ENCODE measurements at places on chromosomes 5 and 9.

- no peak for DNase-seq
These were observed 18.8 kb downstream of the STK10 start for GRCh38 chr5:172169216-172169615.

- no peak for DNase-seq
These were observed 6.1 kb upstream of the PANK3 start for GRCh38 chr5:168585119-168585856.

GRCh38 chr5:110900829-110901228 is 162.0 kb downstream of the SLC25A46 start:
- no peak for DNase-seq

- no peak for DNase-seq
These were observed 451.8 kb downstream of the RAB3C start for GRCh38 chr5:59034498-59035186.

DNA sequence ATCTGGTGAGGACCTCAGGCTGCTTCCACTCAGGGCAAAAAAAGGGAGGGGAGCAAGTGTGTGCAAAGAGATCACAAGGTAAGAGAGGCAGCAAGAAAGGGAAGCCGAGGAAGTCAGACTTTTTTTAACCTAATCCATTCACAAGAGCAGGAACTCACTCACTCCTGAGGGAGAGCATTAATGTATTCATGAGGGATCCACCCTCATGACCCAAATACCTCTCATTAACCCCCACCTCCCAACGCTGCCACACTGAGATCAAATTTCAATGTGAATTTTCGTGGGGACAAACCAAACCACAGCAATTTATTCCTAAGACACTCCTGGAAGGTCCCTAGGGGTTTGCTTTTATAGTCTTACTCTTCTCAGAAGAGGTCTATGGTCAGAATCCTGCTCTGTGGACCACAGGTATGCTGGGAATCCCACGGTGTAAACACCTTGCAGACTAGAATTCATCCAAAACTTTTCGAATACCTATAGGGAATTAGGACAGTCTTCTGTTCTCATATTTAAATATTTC is 108.7 kb downstream of the HSD17B3 start:
- no peak for DNase-seq

DNA sequence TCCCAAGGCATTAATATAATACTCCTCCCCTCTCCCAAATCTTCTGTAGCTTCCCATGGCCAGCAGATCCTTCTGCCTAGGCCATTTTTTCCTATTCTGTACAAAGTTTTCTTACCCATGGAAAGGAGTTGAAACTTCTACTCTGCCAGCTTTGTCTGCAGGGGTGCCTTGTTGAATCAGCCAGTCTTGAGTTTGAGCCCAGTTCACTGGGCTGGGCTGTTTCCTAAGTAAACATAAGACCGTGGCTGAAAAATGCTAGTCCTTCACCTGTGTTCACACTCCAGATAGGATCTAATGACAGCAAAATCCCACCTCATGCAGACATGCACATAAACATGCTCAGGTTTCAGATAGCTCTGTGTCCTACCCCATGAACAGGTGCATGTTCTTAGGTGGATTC is 10.4 kb downstream of the TEX48 start:
- no peak for DNase-seq

GRCh38 chr5:73625944-73626811 is at the start of gene ARHGEF28:
Gene ARHGEF28 (plus strand): TSS chr5:73626196. CDS start chr5:73684852, 58,656 bp downstream.
- no peak for DNase-seq

- no peak for DNase-seq
These were observed 67.0 kb upstream of the CDK5RAP2 start for GRCh38 chr9:120646948-120647347.

- peak; percentile 12 for DNase-seq
These were observed 49.7 kb downstream of the FAM174A start for GRCh38 chr5:100584889-100585288.

- DNase-seq = no peak
These were observed 471.8 kb downstream of the KIF4B start for GRCh38 chr5:155485386-155485785.

DNA sequence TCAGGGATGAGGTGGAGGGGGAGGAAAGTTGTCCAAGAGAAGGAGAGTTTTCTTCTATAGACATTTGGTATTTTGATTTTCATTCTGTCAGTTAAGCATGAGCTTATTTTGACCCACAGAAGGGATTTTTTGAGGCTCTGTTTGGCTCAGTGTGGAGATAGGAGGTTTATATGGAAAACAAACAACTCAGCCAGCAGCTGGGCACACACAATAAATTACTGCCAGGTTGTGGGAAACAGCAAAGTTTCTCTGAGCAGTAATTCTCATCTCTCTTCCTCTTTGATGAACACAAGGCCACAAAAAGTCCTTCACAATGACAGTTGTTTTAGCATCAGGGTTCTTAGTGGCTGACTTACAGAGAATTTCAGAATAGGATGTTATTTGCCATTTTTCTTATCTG is 486.1 kb downstream of the KDM4C start:
- no peak for DNase-seq

- DNase-seq = no peak
These were observed 147.3 kb downstream of the TLE4 start for GRCh38 chr9:79719021-79719420.

DNA sequence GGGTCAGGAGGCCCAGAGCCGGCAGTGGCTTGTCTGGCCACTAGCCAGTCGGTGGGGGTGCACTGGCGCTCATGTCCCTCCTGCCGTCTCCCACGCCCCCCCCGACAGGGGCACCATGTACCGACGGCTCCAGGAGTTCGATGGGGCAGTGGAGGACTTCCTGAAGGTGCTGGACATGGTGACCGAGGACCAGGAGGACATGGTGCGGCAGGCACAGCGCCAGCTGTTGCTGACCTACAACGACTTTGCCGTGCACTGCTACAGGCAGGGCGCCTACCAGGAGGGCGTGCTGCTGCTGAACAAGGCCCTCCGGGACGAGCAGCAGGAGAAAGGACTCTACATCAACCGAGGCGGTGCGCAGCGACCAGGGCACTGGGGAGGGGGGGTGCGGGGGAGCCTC is 8.1 kb downstream of the TTC16 start:
- DNase-seq = no peak

- DNase-seq = no peak
These were observed 552.1 kb upstream of the CDH9 start for GRCh38 chr5:27590503-27590902.

GRCh38 chr9:80701061-80701460 is 988.3 kb downstream of the TLE1 start:
- no peak for DNase-seq

GRCh38 chr5:134504629-134505300 is 20.7 kb upstream of the JADE2 start:
- no peak for DNase-seq

DNA sequence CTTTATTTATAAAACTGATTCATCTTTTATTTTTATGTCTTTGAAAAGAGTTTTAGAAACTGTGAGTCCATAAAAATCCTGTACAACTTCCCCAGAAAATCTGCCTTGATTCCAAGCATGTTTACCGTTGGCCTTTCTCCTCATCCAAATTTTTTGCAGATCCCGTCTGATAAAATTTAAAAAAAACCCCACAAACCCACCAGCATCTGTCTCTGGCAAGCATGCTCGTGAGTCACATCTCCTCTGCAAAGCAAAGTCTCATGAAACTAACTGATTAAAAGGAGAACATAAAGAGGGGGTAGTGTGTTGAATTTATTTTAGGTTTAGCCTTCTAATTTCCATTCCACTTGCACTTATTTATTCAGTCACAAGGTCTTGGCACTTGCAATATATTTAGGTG is 109.4 kb downstream of the MAT2B start:
- DNase-seq = no peak

DNA sequence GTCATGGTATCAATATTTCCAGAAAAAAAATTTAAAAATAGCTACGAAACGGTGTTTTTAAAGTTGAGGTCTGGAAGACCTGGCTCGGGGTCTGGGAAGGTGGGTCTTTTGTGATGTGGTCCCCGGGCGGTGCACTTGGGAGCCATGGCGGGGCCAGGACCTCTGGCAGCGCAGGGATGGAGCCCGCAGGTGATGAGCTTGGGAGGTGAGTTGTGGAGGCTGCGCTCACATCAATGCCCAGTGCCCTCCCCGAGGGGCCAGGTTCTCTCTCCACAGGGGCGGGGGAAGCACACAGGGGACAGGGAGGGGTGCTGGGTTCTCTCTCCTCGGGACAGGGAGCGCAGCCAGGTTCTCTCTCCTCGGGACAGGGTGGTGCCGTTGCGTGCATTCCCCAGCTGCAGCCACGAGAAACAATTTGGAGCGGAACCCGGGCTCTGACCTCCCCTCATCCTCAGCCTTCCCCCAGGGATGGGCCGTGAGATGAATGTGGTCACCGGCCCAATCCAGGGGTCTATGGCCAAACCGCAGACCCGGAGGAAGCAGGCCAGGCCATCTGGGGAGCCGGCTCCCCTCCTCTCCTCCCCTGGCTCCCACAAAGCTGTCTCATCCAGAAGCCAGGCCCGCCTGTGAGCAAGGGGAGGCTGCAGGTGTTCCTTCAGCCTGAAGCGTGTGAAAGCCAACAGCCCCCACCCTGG is 25.8 kb downstream of the DBH start:
- DNase-seq = no peak

GRCh38 chr9:30039712-30040111 is 2344.7 kb upstream of the ACO1 start:
- DNase-seq = no peak

GRCh38 chr5:51468196-51468595 is 84.9 kb downstream of the ISL1 start:
- no peak for DNase-seq

DNA sequence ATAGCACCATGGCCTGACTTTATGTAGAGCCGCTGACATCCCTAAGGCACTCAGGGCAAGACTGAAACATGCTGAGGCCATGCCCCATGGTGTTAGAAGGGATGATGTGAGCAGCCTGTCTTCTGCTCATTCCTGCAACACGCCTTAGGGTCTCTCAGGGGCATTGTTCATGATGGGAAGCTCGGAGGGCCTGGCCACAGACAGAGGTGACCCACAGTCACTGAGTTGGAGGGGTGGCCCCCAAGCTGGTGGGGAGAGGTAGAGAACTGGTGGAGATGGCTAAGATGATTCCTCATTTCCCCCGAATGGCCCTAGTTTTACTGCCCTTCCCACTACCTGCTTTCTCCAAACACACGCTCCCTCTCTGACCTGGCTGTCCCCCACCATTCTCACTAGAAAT is 135.2 kb downstream of the BARX1 start:
- DNase-seq = no peak

DNA sequence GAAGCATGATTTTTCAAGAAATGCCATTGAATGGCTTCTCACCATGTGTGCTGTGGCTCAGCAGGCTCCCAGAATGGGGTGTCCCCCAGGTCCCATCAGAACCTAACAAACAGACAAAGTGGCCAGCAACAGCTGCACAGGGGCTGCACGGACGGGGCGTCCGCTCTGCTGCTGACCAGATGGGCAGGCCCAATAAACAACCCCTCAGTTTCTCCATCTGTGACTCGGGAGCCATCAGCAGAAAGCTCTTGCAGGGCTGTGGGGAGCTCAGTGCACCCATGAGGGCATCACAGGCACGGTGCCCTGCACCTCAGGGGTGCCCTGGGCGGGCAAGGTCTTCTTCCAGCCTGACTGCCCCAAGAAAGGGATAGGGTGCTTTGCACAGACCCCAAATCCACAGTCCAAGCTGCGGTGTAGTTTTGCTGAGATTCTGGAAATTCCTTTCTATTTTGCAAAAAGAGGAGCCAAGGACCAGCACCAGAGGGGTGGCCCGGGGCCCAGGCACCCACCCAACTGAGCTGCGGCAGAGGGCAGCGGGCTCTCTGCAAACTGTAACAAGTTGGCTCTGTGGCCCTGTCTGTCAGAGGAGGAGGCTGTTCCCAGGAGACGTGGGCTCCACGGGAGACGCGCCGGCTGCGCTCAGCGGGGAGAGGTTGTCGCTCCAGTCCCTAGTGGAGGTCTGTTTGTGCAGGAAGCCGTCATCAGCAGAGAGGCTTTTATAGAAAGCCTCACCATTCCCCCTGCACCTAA is 138.7 kb upstream of the PPP1R26 start:
- no peak for DNase-seq

Data from HFF-Myc (cell line).